NCI-H510A (cell line): ENCODE measurements at places on chromosomes 5 and 9.
A peak's percentile ranks its signal among the peaks of the same experiment; 100 is the strongest.

- DNase-seq, result no peak
Observed at GRCh38 chr5:118552146-118552545, 436.2 kb downstream of the DTWD2 start.

- no peak for DNase-seq
Observed at GRCh38 chr5:132454361-132454760, 36.2 kb downstream of the IRF1 start.

- DNase-seq, result no peak
Observed at GRCh38 chr9:110919609-110920008, 118.7 kb downstream of the LPAR1 start.

- DNase-seq, result no peak
Observed at GRCh38 chr9:127104581-127105311, 17.7 kb downstream of the ANGPTL2 start.

DNA sequence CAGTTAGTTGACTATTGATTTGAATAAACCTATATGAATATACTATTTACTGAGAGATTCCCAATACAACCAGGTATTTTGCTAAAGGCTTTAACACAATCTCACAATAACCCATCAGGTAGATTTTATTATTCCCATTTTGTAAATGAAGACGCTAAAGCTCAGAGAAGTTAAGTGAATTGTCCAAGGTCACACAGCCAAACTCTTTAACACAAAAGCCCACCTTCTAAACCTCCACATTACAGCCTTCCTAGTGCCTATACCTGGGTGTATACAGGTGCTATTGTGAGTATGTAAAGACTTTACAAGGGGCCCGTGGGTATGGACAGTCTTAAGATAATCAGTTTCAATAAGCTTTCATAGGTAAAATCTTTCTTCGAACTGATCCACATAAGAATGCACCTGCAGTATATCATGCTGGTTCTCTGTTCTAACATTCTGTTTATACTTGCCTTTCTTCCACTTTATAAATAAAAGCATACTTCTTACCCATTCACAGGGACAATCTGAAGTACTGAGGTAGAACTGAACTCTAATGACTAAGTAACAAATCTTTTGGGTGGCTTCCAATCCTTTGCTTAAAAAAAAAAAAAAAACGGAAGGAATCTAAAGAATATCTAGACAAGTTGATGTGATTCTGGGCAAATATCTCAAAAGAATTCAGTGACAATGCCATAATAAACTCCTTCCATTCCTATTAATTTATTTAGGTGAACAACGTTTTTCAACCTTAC is 59.1 kb downstream of the PJA2 start:
- no peak for DNase-seq

DNA sequence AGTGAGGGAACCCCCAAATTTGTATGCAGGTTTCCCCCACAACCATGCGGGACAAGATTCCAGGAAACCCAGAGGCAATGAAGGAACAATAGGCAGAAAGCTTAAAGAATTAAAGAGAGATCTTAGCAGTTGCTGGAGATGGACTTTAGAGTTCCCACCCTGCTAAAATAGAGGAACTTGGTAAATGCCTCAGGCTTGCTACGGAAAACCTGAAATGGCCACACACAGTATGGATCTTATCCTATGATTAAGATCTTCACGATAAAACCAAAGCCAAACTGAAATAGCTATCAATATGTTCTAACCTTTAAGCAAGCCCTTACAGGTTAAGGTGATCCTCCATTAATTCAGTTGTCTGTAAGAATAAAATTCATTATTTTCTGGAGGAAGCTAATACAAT is 148.3 kb downstream of the RANBP17 start:
- no peak for DNase-seq

DNA sequence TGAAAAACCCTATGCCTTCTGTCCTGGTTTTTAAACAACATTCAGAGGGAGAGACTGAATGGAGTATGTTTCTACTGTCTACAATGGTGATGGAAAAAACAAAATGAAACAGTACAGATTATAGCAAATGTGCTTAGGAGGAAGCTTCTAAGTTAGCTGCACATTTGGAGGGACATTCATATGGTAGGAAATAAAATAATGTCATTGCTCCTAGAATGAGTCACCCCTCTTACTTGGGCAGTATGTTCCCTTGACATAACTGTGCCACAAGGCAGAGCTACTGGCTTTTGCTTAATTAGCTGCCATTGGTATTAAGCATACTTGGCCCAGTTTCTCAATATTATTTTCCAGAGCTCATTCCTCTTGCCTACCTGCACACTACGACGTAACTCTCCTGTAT is 128.9 kb downstream of the GDNF start:
- no peak for DNase-seq

- no peak for DNase-seq
Observed at GRCh38 chr5:168159425-168159824, 132.0 kb upstream of the WWC1 start.

- DNase-seq, result no peak
Observed at GRCh38 chr5:142977363-142978051, 207.3 kb downstream of the ARHGAP26 start.

DNA sequence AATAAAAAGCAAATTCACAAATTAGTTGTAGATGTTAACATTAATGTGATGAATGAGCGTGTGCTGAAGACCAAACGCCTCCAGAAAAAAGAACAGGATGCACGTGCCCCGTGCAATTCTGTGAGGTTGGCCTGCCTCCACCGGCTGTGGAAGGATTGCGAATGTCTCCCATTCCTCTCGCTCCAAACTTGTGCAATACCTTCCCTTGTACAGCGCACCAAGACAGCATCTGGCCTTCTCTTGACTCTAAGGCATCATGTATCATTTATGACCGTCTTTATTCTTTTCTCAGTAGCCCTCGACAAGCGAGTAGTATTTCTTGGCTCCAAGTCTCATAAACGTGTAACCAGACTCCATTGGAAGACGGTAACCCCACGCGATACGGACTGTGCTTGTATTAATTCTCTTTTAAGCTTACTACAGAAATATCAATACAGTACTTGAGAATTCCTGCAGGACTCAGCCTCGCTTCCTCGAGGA is 1.5 kb upstream of the TESK1 start:
- no peak for DNase-seq

GRCh38 chr5:62488531-62488930 is 76.0 kb downstream of the IPO11 start:
- DNase-seq, result no peak

DNA sequence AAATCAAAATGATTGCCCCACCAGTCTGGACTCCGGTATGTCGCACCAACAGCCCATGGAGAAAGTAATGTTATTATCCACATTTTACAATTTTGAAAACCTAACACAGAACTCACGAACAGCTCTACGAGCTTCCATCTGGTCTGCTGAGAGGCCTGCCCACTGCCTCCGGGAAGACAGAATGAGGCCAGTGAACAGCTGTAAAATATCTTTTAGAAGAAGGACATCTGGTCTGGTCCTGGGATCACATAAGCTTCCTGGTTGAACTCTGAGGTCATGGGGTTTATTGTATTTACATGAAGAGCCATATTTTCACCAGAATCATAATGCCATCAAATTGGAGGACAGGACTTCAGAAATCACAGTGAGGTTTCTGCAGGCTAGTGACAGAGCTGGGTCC is 89.0 kb downstream of the FRMD3 start:
- no peak for DNase-seq

GRCh38 chr5:65742565-65743231 is 20.7 kb downstream of the NLN start:
- DNase-seq, result no peak

GRCh38 chr5:56327809-56328208 is 94.7 kb upstream of the ANKRD55 start:
- no peak for DNase-seq

DNA sequence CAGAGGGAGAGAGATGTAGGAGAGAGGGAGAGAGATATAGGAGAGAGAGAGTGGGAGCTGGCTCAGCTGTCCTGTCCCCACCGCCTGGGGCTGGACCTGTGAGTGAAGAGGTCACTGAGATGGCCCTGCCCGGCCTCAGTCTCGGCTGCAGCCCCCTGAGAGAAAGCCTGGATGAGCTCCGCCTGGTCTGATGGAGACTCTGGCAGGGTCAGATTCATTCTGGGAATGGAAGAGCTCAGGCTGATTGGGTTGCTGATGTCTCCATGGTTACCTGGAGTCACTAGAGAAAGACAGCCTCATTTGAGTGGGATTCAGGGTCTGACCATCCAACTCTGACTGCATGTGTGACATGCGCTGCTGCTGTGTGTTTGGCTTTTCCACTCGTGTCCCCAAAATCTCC is 27.1 kb upstream of the SEMA4D start:
- no peak for DNase-seq

GRCh38 chr5:82719368-82719767 is 357.8 kb downstream of the TMEM167A start:
- DNase-seq, result no peak

GRCh38 chr5:179572386-179572785 is 22.0 kb downstream of the RUFY1 start:
- no peak for DNase-seq

DNA sequence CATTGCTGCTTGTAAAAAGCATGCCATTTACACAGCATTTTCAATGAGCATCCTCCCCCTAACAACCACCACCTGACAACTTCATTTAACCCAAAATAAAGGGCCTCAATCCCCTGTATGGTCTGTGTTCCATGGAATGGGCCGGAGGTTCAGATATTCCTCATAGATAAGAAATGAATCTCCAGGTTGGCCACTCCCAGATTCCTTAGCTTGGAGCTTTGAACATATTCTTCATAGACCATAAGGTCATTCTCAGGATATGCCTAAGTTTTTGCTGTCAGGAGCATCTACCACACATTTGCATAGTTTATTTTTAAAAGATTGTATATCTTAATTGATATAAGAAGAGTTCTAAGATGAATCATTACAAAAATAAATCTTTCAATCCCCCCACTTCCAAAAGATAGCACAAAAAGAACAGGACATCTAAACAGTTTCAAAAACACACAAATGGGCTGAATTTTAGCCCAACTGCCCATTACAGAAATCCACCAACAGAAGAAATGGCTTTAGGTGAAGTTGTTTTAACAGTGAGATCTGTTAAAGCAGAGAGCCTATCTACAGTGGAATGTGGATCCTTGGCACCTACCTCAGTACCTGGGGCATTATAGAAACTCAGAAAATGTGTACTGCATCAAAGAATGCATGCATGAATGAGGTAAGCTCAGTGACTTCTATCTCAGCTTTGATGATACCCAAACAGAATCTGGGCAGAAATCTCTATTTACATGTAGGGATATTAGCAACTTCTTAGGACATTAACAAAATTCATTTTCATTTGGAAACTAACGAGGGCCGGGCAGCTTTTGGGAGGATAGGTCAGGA is 179.8 kb downstream of the SEC61B start:
- no peak for DNase-seq

- DNase-seq, result no peak
Observed at GRCh38 chr5:159765760-159766517, 150.3 kb upstream of the ADRA1B start.

- DNase-seq, result no peak
Observed at GRCh38 chr5:18305288-18305924, 671.1 kb downstream of the TAF11L14 start.

GRCh38 chr9:71910650-71911060 is 338 bp downstream of the ABHD17B start:
- DNase-seq, result no peak

DNA sequence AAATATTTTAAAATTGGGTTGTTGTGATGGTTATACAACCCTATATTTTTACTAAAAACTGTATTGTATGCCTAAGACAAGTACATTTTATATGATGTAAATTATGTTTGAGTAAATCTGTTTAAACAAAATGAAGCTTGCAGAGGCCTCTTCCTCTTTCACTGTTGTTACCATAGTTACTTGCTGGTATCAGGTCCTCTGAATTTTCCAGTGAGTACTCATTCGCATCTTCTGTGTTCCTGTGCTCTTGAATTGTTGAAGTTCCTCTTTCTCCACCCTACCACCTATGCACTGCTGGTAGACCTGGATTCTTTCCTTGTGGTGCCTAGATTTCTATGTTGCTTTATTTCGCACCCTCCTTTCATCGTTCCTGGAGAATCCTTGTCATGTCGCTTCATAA is 938.5 kb upstream of the ACO1 start:
- no peak for DNase-seq

GRCh38 chr9:129776938-129777768 is 24.3 kb upstream of the PTGES start:
- DNase-seq, result peak; percentile 64

GRCh38 chr9:98315551-98316060 is 60.2 kb upstream of the TBC1D2 start:
- DNase-seq, result peak; percentile 67

DNA sequence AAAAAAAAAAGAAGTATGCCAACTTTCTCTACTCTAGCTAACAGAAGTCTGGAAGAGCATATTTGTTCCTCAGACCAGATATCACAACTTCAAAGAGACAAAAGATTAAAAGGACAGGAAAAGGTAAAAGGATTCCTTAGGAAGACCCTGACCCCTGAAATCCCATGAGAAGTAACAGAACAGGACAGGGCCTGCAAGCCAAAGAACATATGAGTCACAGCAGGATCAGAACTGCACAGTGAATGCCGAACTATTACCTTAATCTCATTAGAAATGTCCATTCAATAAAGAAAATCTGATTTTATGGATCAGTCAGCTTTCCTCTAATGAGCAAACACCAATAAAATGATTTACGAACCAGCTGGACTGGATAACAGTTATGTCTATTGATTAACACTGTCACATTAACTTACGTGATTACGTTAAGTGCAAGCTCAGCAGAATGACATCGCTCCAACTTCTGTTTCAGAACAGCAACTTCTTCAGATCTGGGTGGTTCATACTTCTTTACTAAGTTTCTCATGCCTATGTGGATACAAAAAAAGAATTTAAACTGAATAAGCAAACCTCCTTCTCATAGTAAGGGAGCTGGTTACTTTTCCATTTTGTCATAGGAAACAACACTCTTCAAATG is 13.6 kb downstream of the CCNH start:
- no peak for DNase-seq

GRCh38 chr5:51559339-51559738 is 176.1 kb downstream of the ISL1 start:
- DNase-seq, result no peak

- DNase-seq, result no peak
Observed at GRCh38 chr5:75992753-75993152, 90.4 kb upstream of the SV2C start.

DNA sequence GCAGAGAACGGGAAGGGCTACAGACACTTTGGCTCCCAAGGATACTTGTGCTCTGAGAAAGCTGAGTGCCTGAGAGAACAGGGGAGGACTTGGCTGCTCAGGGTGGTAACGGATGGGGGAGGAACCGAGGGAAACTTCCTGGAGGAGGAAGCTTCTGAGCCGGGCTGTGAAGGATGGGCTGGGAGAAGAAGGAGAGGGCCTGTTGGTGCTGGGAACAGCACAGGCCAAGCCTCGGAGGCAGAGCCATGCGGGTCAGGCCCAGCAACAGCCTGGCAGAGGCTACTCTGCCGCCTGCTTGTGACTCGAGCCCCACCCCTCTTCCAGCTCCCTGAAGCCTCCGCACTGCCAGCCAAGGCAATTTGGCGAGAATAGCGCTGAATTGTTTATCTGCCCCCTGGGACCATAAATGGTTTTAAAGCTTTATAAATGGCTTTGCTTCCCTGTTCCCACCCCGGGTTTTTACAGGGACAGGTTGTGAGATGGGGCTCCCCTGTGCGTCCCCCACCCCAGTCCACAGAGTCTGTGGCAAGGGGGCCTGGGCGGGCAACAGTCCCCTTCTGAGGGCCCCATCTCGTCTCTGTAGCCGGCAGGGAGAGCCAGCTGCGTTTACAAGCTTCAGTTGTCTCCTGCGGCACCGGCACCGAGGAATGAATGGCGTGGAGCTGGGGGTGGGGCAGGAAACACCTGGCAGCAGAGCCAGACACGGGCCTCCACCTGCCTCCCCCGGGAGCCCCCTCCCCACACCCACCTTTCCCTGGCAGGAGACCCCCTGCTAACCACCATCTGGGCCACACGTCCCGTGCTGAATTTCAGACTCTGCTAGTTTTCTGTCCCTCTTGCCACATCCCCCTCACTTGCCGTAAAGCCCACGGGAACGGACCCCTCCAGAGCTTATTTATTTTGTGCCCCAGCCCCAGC is 24.4 kb downstream of the FAM163B start:
- peak; percentile 76 for DNase-seq
